ENCODE measurements at places on chromosomes 3 and 15.

GRCh38 chr15:48388016-48388851 is 57.0 kb downstream of the DUT start:
- DNase-seq: no peak

- DNase-seq: no peak
Measured at GRCh38 chr3:152210697-152211096, 58.0 kb upstream of the MBNL1 start.

GRCh38 chr3:189903562-189904250 is 217.0 kb downstream of the P3H2 start:
- DNase-seq: no peak

- no peak for DNase-seq
Measured at GRCh38 chr3:178500631-178501030, 35.6 kb upstream of the KCNMB2 start.

- no peak for DNase-seq
Measured at GRCh38 chr15:48352474-48353072, 21.3 kb downstream of the DUT start.

- DNase-seq: no peak
Measured at GRCh38 chr15:95296643-95297042, 1033.9 kb upstream of the NR2F2 start.

DNA sequence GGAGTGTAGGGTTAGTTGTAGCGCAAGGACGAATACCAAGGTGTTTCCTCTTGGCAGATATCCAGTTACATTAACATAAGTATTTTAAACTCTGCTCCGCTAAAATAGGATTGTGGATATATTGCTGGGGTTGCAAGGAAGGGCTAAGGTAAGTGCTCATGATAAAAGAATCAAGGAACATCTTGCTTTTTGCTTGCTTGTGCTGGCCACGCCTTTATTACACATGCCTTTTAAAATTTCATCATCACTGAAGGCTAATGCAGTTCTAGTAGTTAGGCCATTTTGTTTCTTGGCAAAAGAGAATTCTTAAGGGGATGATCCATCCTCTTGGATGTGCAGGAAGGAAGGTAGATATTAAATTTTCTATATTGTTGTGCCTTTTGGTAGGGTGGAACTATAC is 415.6 kb upstream of the TPM1 start:
- no peak for DNase-seq

DNA sequence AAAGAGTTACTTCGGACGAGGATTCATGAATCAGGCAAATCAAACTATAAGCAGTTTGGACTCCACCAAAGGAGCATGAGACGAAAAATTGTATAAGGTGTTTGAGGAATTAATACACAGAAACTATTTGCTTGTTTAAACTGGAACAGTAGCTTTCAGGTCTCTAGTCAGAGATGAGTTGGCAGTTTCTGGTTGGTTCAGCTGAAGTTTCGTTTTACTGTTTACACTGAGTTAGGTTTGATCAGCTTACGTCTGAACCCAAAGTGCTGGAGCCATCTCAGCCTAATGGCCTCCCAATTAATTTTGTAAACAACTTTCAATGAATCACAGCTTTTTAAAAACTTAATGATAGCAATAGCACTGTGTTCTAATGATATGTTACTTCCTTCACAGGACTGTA is 703.7 kb downstream of the NLGN1 start:
- no peak for DNase-seq

DNA sequence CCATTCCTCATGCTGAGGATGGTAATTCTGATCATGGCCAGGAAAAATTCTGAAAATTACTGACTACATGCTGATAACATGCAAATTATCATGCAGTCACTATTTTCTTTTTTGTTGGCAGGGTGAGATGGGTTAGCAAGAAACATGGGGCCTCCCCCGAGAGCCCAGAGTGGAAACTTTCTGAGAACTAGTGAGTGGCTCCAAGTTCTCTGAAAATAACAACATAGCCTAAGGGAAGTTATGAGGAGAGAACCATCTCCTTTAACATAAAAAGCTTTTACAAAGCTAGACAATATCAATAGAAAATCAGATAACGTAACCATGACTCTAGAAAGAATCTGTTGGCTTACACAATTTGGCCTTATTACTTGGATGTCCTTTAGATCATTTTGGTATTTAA is 254.2 kb downstream of the PLOD2 start:
- no peak for DNase-seq

GRCh38 chr3:94413336-94414108 is 350.7 kb downstream of the NSUN3 start:
- no peak for DNase-seq

DNA sequence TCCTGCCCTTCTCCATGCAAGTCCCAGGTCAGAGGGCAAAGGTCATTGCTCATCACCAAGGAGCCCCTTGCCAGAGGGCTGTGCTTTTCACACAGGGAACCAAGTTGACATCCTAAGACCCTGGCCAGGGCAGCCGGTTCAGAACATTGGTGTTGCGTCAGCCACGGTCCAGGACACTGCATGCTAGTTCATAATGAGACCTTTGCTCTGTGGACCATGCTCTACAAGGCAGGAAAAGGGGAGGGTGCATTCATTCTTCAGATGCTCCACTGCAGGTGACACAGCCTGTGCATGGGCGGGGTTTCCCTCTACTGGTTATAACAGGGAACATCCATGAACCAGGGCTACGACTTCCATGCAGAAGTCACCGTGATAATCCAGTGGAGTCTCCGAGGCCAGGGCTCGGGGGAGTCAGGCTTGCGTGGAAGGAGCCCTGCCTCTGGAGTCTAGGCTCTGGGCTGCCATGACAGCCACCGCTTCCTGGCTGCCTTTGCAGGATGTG is 81.6 kb downstream of the OCA2 start:
- DNase-seq: no peak
